Stimulated activated CD4-positive, alpha-beta T cell treated with anti-CD3 and anti-CD28 coated beads, Interleukin-15, amount 100 ng/mL, for 1 hour (primary cell): ENCODE measurements at places on chromosomes 5 and 9.

- DNase-seq: no peak
Observed at GRCh38 chr9:89661391-89661949, 56.7 kb downstream of the GADD45G start.

DNA sequence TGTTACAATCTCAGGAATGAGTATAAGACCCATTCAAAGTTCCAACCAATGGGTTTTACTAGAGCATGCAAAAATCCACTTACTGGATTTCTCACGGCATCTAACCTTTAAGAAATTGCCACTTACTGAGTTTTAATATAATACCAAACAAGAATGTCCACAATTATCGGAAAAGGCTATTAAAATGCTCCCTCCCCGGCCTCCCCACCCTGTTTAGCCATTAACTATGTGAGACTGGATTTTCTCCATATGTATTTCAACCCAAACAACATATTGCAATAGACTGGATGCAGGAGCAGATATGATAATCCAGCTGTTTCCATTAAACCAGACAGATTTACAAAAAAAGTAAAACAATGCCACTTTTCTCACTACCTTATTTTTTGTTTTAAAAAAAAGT is 4.1 kb downstream of the AGTPBP1 start:
- no peak for DNase-seq

- DNase-seq: no peak
Observed at GRCh38 chr9:121141306-121141705, 60.4 kb downstream of the RAB14 start.

DNA sequence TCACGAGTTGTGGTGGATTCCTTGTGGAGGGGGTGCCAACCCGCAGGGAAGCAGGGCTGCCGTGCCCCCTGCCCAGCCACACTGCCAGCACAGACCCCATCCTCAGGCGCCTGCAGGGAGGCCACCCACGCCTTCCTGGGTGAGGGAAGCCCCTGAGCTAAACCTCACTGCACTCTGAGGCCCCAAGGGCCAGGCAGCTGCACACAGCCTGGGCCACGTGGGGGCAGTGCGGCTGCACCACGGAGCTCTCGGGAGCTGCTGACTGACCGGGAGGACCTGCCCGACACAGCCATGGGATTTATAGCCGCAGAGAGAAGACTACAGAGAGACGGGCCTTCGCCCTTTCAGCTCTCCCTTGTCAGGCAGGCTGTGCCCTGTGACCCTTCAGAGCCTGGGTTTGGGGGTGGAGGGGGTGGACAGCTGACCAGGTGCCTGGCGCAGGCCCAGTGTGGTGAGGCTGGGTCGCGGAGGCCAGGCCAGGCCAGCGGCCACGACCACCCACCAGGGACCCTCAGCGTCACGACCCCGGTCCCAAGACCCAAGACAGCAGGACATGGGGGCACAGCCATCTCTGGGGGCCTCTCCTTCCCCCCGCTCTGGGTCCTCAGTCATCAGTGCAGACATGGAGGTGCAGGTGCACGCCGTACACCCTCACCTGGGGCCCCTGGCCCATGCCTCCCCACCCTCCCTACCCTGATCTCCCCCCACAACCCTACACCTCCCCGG is 4.3 kb upstream of the AHRR start:
- DNase-seq: peak; percentile 48

DNA sequence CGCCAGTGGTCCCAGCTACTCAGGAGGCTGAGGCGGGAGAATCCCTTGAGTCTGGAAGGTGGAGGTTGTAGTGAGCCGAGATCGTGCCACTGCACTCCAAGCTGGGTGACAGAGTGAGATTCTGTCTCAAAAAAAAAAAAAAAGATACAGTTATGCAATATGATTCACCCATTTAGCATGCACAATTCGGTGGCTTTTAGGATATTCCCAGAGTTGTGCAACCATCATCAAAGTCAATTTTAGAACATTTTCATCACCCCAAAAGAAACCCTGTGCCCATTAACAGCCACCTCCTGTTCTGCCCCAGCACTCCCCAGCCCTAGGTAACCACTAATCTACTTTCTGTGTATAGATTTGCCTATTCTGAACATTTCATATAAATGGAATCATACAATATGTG is 4.3 kb upstream of the DHFR start:
- DNase-seq: no peak

- DNase-seq: no peak
Observed at GRCh38 chr5:32542216-32543059, 42.9 kb upstream of the SUB1 start.

GRCh38 chr5:151413800-151414199 is 33.6 kb upstream of the SLC36A1 start:
- DNase-seq: no peak

GRCh38 chr9:127854184-127854806 is at the start of gene ENG:
Gene ENG, minus strand, starts transcription at chr9:127854658. Its CDS starts 303 bp downstream, at chr9:127854355.
- no peak for DNase-seq

DNA sequence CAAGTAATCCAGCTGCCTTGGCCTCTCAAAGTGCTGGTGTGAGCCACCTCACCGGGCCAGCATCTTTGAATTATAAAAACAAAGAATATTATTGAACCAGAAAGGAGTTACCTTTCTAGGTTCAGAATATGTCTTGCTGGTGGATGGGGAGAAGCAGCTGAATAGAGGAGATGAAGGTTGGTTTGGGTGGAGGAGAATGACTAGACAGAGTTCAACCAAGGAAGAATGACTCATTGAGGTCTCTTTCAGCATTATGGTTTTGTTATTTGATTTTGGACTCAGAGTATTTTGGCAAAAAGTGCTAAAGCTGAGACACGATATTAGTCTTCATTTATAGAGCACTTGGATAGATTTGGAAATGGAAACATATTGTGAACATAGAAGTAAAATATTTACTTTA is 75.2 kb upstream of the MPDZ start:
- no peak for DNase-seq

- no peak for DNase-seq
Observed at GRCh38 chr9:133474215-133474614, 4.7 kb downstream of the SLC2A6 start.

GRCh38 chr5:99191206-99191745 is 262.5 kb upstream of the CHD1 start:
- no peak for DNase-seq

DNA sequence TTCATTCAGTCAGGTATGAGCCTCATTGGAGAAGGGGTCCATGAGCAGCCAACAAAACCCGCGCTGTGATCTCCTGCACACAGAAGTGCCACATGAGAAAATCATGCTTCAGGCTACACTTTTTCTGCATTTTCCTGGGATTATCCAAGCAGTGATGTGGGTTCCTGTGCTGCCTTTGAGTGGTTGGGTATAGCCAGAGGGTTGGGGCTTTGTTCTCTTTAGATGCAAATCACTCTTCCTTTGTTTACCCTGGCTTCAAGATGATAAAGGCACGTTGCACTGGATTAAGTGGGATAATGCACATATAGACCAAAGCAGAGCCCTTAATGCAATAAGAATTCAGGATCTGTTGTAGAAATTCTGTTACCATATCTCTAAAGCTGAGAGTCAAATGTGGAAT is 18.7 kb downstream of the ECM2 start:
- DNase-seq: no peak

- no peak for DNase-seq
Observed at GRCh38 chr5:136754216-136754615, 388.9 kb upstream of the TRPC7 start.

GRCh38 chr5:28253431-28253830 is 1215.0 kb upstream of the CDH9 start:
- DNase-seq: no peak

GRCh38 chr5:159050316-159051143 is 49.2 kb downstream of the EBF1 start:
- no peak for DNase-seq

DNA sequence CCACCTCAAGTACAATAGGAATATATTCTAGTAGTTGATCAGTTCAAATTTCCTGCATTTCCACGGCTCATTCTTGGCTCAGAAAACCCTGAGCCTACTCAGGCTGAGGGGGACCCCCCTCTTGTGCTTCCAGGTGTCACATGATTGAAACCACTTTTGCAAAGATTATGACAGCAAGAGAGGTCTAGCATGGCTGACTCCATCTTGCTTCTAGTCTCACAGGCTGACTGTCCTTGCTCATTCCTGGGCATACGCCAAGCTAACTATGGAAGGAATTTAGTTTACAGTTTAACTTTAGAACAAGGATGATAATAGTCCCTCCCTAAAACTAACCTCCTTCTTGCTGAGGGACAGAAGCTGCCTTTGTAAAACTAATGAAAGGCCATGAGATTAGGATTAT is 154.1 kb downstream of the SNX18 start:
- no peak for DNase-seq

DNA sequence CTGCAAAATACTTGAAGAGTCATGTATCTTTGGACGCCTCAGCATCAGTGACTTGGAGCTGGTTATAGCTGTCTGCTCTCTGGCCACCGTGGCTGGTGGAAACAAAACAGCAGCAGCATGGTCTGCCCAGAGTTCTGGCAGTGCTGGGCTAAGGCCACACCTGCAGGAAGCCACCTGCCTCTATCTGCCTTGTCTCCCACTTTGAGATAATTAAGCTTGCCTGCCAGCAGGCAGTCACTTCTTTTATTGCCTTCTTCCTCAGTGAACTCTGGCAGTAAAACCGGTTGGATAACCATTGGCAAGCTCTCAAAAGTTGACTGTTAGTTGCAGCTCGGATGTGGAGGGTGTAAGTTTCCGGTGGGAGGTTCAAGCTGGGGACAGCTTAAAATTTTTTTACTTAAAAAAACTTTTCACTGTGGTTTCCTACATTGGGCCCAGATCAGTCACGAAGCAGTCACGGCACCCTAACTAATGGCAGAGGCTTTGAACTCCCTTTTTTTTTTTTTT is 4.9 kb downstream of the SMIM3 start:
- DNase-seq: peak; percentile 27

- no peak for DNase-seq
Observed at GRCh38 chr5:179307013-179307800, 38.1 kb downstream of the ADAMTS2 start.

DNA sequence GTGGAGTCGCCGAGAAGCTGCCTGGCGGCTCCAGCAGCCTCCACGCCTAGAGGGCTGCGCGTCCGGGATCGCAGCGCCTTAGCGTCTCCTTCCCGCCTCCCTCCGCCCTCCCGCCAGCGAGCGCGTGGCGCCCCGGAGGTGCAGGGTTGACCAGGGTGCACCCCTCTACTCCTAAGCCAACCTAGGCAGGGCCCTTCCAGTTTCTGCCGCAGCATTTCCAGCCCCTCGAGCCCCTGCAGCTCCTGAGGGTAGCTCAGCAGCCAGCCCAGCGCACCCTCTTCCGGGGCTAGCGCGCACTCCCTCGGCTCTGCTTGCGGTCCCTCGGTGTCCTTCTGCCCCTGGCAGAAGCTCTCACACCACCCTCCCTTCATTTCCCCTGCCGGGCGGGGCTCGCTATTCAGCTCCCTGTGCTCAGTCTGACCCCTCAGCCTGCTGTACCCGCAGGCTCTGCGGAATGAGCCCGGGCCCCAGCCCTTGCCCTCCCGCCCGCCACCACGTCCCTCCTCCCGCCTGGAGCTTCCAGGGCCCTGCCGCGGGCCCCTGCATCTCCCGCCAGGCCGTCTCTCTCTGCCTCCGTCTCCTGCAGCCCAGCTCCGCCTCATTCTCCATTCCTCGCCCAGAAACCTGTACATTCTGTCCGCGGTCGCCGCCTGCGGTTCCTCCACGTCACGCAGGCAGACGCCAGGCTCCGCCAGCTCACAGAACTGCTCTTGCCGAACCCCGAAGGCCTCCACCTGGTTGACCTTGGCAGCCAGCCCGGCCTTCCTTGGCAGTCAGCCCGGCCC is 61.8 kb downstream of the SPATA31C2 start:
- DNase-seq: no peak

DNA sequence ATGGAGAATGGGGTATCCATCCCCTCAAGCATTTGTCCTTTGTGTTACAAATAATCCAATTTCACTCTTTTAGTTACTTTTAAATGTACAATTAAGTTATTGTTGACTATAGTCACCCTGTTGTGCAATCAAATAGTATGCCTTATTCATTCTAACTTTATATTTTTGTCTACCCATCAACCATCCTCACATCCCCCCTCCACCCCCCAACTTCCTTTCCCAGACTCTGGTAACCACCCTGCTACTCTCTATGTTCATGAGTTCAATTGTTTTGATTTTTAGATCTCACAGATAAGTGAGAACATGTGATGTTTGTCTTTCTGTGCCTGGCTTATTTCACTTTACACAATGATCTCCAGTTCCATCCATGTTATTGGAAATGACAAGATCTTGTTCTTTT is 15.4 kb upstream of the RANBP17 start:
- no peak for DNase-seq

GRCh38 chr5:55603922-55604321 is 69.2 kb upstream of the PLPP1 start:
- DNase-seq: no peak

DNA sequence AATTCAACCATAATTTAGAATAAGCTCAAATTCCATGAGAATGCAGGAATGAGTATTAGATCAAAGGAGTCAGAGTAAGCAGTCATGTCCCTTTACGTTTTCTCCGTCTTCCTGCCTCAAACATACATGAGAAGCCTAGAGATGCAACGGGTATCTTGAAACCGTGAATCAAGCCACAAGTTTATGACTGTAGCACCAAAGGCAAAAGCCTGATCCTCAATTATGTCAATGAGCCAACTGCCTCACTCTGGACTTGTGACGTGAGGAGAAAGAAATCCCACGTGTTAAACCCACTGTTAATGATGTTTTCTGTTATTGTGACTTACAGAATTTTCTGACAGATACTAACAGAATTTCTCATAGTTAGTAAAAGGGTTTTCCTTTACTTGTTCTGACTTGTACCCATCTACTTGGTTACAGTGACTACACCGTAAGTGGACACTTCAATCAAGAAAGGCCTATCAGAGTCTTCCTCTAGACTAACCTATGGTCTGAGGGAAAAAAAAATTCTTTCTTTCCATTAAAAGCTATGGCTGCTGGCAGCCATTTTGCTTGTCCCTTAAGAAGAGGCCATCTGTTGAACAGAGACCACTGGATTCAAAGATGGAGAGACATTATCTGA is 35.3 kb upstream of the HK3 start:
- DNase-seq: no peak

GRCh38 chr5:31702712-31703111 is 63.8 kb downstream of the PDZD2 start:
- DNase-seq: no peak

GRCh38 chr5:103094737-103095136 is 25.2 kb downstream of the GIN1 start:
- no peak for DNase-seq

DNA sequence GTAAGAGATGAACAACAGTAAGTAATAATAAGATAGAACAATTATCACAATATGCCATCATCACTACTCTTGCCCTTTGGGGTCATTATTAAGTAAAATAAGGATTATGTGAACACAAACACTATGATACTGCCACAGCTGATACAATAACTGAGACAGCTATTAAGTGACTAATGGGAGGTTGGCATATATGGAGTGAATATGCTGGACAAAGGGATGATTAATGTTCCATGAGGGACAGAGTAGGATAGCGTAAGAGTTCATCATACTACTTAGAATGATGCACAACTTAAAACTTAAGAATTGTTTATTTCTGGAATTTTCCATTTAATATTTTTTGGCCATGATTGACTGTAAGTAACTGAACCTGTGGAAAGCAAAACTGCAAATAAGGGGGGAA is 16.6 kb downstream of the POU5F2 start:
- no peak for DNase-seq

GRCh38 chr9:133230093-133230492 is 21.0 kb upstream of the OBP2B start:
- DNase-seq: no peak
